ENCODE measurements at places on chromosomes 16 and 17.

GRCh38 chr16:50434872-50435478 is 66.2 kb upstream of the BRD7 start:
- DNase-seq = no peak

- DNase-seq = no peak
Measured at GRCh38 chr17:65685110-65685509, 123.7 kb upstream of the AXIN2 start.

- DNase-seq = no peak
Measured at GRCh38 chr17:73802314-73802713, 158.1 kb upstream of the SDK2 start.

GRCh38 chr17:38745545-38745944 is 2.6 kb downstream of the PCGF2 start:
- DNase-seq = peak; percentile 63

GRCh38 chr16:51648526-51648925 is 497.5 kb upstream of the SALL1 start:
- no peak for DNase-seq

GRCh38 chr16:74605746-74606520 is 981 bp downstream of the GLG1 start:
- no peak for DNase-seq

GRCh38 chr16:72536723-72537435 is 364.9 kb upstream of the PMFBP1 start:
- DNase-seq = no peak

DNA sequence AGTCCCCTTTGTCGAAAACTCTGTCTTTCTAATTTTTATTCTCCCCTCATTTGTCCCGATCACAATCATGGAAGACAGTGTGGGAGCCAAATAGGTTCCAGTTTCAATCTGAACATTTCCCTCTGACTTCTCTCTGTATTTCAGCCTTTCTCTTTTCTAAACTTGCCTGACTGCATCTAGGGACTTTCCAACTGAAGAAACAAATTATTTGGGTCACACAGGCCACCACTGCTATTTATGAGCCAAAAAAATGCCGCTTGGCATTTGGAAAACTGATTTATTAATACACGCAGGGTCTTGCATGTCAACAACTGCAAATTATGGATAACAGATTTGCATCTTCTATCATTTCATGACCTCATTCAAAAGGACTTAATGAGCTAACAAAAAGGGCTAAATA is 55.2 kb upstream of the ELAC2 start:
- no peak for DNase-seq

GRCh38 chr16:85049706-85050305 is 22.2 kb downstream of the KIAA0513 start:
- no peak for DNase-seq

GRCh38 chr16:48352648-48353390 is 32.4 kb downstream of the SIAH1 start:
- DNase-seq = no peak

- DNase-seq = no peak
Measured at GRCh38 chr16:47779201-47780016, 318.3 kb downstream of the PHKB start.

- no peak for DNase-seq
Measured at GRCh38 chr17:68397108-68397536, 60.2 kb downstream of the WIPI1 start.

DNA sequence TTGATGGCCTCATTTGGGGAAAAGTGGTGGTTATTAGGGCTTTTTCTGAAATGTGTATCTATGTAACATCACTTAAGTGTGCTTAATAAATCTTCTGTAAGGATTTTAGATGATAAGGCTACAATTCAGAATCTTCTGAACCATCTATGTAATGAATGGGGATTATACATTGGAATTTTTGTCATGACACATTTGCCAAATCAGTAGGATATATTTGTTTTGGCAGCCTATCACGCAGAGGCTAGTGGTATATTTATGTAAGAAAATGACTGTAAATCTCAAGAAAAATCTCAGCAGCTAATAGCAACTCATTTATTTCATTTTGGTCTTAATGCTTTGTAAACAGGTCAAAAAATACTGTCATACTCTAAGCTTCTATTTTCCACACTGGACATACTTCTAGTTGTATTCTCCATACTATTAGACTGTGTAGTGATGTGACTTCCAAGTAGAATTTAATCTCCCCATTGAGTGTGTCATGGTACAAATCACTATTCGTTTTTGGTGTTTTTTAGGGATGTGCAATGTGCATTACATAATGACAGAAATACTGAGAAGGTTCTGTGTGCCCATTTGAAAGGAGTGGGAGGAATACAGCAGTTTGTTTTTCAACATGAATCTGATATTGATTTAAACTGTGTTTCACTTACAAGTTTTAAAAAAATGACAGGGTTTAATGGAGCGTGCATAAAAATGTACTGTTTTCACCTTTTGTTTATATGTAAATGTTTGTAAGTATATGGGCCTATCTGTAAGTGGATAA is 29.2 kb downstream of the CLUH start:
- no peak for DNase-seq

DNA sequence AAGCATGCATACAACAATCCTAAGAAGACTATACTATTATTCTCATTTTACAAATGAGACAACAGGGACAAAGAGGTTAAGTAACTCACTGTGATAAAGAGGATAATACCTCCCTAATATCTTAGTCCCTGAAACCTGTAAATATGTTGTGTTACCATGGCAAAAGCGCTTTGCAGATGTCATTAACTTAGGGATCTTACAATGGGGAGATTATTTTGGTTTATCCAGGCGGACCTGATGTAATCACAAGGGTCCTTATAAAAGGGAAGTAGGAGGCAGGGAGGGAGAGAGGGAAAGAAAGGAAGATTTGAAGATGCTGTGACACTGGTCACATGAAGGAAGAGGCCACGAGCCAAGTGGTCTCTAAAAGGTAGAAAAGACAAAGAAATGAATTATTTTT is 164.7 kb downstream of the CNTNAP4 start:
- no peak for DNase-seq

GRCh38 chr16:565419-566330 is 1.1 kb upstream of the NHLRC4 start:
- DNase-seq = no peak

DNA sequence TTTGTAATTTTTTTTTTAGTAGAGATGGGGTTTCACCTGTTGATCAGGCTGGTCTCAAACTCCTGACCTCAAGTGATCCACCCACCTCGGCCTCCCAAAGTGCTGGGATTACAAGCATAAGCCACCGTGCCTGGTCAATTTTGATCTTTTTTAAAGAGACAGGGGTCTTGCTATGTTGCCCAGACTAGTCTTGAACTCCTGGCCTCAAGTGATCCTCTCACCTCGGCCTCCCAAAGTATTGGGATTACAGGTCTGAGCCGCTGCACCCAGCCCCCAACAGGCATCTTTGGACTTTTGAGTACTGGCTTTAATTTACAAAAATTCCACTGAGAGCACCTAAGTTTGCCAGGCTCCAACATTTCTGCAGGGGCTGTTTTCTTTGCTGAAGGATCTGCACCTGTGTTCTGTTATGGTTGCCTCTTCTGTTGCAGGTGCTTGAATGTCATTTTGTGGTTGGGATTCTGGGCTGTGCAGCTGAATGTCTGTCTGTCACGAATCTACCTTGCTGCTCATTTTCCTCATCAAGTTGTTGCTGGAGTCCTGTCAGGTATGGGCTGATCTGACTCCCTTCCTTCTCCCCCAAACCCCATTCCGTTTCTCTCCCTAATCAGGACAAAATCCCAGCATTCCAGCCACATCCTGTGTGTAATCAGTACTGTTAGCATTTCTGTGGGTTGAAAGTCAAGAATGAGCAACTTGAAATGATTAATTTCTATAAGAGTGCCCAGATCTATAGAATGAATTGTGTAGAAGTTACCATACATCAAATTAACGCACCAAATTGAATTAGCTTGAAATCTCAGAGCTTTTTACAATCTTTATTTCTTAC is 8.5 kb downstream of the G6PC1 start:
- no peak for DNase-seq

- DNase-seq = no peak
Measured at GRCh38 chr16:88744577-88745521, 38.5 kb downstream of the CTU2 start.

GRCh38 chr16:46629331-46630219 is 8.4 kb upstream of the SHCBP1 start:
- no peak for DNase-seq

- DNase-seq = no peak
Measured at GRCh38 chr17:41307647-41308046, 1.5 kb downstream of the KRTAP16-1 start.

GRCh38 chr16:29985271-29985811 is 10.1 kb downstream of the HIRIP3 start:
- no peak for DNase-seq

- DNase-seq = no peak
Measured at GRCh38 chr16:10920726-10921427, 21.4 kb downstream of the DEXI start.

- no peak for DNase-seq
Measured at GRCh38 chr17:63317166-63317840, 128.8 kb downstream of the CYB561 start.

DNA sequence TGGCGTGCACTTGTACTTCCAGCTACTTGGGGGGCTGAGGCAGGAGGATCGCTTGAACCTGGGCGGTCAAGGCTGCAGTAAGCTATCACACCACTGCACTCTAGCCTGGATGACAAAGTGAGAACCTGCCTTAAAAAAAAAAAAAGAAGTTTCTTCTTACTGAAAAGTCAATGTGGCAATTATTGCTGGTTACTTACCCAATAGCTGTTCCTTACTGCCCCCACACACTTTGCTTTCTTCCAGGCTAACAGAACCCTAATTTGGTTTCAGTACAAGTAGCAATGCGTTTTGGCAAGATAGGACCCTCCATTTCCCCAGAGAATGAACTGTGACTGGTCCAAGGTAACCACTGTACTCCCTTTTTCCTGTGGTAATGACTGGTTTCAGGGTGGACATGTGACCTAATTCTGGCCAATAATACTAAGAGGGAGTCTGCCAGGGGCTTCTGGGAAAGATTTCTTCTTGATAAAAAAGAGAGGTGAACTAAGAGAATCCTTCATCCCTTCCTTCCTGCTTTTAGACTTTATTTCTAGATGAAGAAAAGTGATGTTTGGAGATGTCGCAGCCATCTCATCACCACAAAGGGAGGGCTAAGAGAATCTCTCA is 58.8 kb upstream of the MSI2 start:
- DNase-seq = no peak

DNA sequence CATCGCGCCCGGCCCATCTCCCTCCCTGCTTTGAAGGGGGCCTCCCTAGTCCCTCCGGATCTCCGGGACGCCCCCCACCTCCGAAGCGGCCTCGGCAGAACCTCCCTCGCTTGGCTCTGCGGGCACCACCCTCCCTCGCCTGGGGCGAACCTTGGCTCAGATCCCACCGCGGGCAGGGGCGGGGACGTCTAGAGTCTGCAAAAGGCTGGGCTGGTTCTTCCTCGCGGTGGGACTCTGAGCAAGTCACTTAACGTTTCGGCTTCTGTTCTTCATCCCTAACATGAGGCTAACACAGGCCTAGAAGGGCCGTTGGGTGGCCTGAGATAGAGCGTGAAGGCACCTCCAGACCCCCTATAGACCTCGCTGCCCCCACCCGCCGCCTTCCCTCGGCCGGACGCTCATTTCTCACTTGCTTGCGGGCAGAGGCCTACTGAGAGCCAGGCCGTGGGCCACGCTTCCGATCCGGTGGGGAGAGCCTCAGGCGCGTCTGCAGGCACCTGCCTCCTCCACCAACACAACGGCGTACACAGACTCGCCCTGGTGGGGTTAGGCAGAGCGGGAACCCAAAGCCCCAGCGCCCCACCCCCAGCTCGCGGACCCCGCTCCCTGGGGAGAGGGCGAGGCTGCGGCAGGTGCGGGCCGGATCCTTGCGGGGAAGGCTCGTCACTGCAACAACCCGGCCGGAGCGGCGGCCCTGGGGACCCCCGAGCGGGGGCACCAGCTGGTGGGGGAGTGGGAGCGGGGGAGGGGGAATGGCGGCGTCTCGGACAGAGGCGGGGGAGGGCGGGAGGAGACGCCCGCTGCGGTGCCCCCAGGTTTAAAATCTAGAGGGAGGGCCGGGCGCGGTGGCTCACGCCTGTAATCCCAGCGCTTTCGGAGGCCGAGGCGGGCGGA is 5.4 kb downstream of the MYO1C start:
- peak; percentile 56 for DNase-seq

DNA sequence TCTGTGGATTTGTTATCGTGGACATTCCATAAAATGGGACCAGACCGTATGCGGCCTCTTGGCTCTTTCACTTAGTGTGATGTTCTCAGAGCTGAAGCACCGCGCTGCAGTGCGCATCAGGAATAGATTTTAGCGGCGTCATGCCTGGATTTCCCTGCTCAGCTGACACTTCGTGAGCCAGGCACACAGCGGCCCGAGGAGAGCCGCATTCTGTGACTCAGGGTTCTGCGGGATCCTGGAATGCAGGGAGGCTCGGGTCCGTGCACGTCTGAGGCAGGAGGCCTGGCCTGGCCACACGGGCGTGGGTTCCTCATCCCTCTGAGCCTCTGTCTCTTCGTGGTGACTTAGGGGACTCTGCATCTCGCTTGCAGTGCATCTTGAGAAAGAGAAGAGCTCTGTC is 13.4 kb downstream of the CBFA2T3 start:
- DNase-seq = no peak

DNA sequence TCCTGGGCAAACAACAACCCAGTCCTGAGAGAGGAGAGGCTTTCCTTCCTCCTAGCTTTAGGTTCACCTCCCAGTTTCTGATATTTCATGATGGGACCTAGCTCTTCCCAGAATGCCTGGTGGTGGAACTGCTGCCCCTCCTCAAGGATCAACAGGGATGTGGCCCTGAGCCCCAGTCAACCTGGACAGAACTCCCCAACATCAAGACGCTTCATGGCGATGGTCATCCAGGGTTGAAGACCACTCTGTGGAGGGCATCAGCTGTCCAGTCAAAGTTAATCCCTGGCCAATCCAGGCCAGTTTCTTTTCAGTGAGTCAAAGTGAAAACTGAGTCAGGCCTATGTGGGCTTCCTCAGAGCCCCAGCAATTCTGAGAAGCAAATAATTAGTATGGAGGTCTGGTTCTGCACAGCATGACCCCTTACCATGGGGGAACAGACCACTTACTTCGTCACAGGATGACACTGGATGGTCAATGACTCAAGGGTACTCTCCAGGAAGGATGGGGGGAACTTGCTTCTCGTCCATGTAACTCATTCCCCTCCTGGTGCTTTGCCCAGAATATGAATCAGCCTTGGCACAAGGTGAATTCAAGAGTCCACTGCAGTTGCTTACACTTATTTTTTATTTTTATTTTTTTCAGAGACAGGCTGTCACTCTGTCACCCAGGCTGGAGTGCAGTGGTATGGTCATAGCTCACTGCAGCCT is 14.7 kb upstream of the XYLT2 start:
- DNase-seq = no peak

GRCh38 chr16:82313754-82314153 is 143.7 kb upstream of the MPHOSPH6 start:
- DNase-seq = no peak

DNA sequence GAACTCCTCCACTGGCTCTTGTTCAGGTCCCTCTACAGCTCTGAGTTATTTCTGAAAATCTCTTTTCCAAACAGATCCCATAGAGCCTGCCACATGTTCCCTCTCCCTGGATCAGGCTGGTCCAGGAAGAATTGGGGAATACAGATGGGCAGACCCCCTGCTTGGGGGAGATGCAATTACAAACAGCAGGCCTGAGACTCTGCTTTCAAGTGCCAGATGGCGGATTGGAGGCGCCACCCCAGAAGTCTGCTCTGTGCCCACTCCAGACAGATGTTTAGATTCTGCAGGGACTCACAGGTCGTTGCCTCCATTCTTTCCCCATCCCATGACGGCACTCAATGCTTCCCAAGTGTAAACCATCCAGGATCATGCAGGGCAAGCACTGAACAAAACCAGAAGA is 316.6 kb downstream of the SLC39A11 start:
- DNase-seq = no peak

All from ascending aorta (tissue), 2 donors.